NCI-H1092 treated with DMSO at 0.1 percent for 48 hours (cell line): ENCODE measurements at places on chromosomes 12 and 14.

- no peak for DNase-seq
Measured at GRCh38 chr12:89069431-89069830, 282.9 kb downstream of the DUSP6 start.

DNA sequence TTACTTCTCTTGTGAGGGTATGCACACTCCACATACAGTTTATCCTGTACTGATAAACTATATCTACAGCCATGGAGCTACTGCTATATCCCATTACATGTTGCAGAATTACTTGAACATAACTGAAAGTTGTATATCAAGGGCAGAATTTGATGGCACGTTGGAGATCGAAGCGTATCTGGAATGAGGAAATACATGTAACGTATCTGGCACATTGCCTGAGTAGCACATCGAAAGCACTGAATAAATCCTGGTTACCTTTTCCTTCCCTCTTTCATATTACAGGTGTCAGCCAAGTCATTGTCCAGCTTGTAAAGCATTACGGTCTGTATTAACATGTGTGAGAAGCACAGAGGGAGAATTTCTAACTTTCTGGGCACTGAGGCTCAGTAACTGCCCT lies 42.1 kb upstream of the LIN7A start:
- peak; percentile 11 for DNase-seq

DNA sequence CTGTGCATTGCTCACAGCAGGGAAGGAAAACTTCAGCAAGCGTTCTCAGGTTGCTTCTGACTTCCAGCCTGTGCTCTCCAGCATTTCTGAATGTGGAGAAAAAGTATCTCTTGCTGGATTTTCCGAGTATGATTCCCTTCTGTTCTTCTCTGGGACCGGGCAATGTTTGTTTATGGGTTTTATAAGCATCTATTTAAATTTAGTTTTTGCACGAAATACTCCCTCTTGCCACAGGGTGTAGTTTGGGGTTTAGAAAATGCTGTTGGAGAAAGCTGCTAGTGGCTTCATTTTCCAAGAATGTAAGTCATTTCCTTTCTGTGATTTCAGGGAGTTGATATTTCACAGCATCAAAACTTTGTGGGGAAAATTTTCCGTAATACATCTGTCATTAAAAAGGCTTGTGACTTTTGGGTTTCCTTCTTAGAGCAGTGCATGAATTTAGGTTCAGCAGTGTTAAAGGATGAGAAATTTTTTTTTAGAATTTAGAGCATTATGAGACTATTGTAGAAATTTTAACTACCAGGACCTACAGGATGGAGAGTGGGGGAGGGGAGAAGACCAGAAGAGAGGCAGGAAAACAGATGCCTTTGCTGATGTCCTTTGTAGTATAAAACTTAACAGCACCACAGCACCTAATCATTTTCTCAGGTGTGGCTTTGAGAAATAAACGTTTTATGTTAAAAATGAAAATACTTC lies 1.5 kb downstream of the FRMD6 start:
- DNase-seq: no peak

GRCh38 chr12:56334490-56334793 lies 642 bp upstream of the PAN2 start:
- DNase-seq: no peak

- DNase-seq: no peak
Measured at GRCh38 chr12:11882301-11883019, 188.3 kb upstream of the BCL2L14 start.

GRCh38 chr12:70165450-70165849 lies 77.8 kb upstream of the CNOT2 start:
- DNase-seq: no peak

DNA sequence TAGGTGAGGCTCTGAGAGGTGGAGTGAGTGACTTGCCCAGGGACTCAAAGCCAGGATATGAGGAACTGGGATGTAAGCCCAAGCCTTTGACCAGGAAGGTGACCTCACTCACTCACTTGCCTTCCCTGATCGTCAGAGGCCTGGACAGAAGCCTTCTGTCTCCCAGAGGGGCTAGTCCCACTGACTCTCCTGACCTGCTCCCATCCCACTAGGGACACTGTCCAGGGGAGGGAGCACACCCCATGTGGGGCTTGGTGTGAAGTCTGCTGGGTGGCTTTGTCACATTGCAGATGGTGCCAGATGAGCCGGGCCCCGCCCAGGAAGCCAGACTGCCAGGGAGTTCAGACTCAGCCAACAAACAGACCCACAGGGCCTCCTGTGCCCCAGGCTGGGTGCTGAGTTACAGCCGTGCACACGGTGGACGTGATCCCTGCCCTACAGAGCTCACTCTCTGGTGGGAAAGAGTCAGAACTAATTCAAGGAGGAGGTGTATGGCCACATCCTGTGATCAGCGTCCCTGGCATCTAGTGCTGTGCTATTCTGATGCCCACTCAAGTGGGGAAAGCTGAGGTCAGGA lies 28.3 kb downstream of the MMAB start:
- DNase-seq: no peak

DNA sequence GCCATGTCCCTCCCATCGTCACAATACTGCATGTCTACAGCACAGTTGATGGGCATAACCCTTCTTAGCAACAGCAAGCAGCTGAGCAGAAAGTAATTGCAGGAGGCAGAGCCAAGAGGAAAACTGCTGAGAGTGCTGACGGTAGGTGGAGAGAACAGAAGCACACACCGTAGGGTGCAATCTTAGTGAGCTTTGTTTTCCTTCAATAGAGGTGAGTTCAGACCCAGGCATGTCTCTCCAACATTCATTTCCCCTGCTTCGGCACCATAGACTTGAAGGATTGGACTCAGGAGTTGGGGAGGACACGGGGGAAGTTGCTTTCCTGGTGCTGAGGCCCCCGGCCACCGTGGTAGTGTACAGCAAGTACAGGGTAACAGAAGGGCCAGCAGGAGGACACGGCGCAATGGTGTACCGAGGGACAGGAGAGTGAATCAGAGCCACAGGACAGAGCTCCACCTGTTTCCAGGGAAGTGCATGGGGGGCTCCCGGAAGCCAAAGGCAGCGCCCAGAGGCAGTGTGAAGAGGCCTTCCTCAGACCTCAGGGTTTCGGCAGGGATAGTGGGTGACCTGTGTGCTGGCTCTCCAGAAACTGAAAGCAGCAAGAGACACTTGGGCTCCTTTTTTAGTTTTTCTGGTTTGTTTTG lies 36.3 kb upstream of the SINHCAF start:
- peak; percentile 21 for DNase-seq

- DNase-seq: no peak
Measured at GRCh38 chr12:100661300-100661951, 87.9 kb downstream of the GAS2L3 start.

GRCh38 chr12:47576289-47576945 lies 129.4 kb downstream of the RPAP3 start:
- peak; percentile 96 for DNase-seq

DNA sequence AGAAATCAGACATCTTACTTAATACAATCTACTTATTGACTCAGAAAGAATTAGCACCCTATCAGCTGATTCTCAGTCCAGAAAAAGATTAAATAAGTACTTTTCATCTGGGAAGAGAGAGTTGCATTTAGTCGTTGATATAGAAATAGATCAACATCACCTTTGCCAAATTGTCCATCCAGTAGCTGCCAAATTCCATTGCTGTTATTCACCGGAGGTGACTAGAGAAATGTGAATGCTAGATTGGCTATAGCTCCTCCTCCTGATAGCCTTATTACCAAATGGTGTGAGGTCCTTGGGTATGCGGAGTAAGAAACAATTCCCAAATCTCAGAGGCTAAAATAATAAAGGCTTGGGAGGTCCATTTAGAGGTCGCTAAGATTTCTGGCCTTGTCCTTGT lies 723.3 kb upstream of the FLRT2 start:
- DNase-seq: no peak

GRCh38 chr12:43098071-43098470 lies 453.9 kb downstream of the ADAMTS20 start:
- DNase-seq: no peak

- no peak for DNase-seq
Measured at GRCh38 chr12:65229441-65229840, 49.0 kb upstream of the MSRB3 start.

- DNase-seq: no peak
Measured at GRCh38 chr14:54719406-54719805, 152.5 kb downstream of the SAMD4A start.

- no peak for DNase-seq
Measured at GRCh38 chr14:82642425-82642824, 1108.8 kb upstream of the SEL1L start.

GRCh38 chr12:26416550-26416949 lies 221.2 kb downstream of the SSPN start:
- DNase-seq: no peak

GRCh38 chr12:29545102-29545467 lies 47.6 kb upstream of the OVCH1 start:
- DNase-seq: no peak

GRCh38 chr12:57429473-57430111 lies 1.3 kb downstream of the R3HDM2 start:
- no peak for DNase-seq

DNA sequence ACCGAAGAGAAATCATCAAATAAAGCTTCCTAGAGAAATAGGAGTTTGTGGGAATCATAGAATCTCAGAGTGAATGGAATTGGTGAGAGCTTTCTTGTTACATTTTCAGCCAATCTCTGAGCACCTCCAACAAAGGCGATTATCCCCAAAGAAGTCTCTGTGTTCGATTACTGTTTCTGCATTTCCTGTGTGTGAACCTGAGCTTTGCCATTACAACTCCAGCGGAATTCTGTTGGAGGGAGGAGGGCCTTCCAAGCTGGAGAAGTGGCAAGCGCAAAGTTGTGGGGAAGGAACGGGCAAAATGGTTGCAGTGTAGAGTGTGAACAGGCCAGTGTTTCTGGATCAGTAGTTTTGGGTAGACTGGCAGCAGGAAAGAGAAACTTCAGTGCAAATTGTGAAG lies 23.1 kb downstream of the TMEM117 start:
- no peak for DNase-seq
